ENCODE measurements at places on chromosomes 2 and 18. TPM values are rescaled to one million over a fixed set of nuclear protein-coding genes. Genes with fewer than 3 reads are reported as not detected.

The IL1R1 gene
- 0.79 TPM for polyA plus RNA-seq

The NOL4 gene
- polyA plus RNA-seq = 6.8 TPM

The MYCN gene
- polyA plus RNA-seq = not detected

The ZDBF2 gene
- 2.7 TPM for polyA plus RNA-seq

The LYPD1 gene
- polyA plus RNA-seq = not detected

The HOXD12 gene
- not detected for polyA plus RNA-seq

The KCNJ3 gene
- polyA plus RNA-seq = not detected

The OR6B2 gene
- not detected for polyA plus RNA-seq

The MTIF2 gene
- polyA plus RNA-seq = 43.7 TPM

The SLC30A3 gene
- polyA plus RNA-seq = not detected

The NFATC1 gene
- polyA plus RNA-seq = 6.8 TPM

The KLHL29 gene
- 2.4 TPM for polyA plus RNA-seq

The SCYGR4 gene
- polyA plus RNA-seq = not detected

The DBI gene
- polyA plus RNA-seq = 921 TPM

The FAM110C gene
- not detected for polyA plus RNA-seq

The ST8SIA5 gene
- 0.19 TPM for polyA plus RNA-seq

The ERFE gene
- not detected for polyA plus RNA-seq

The CCL20 gene
- 17.2 TPM for polyA plus RNA-seq

The MC2R gene
- not detected for polyA plus RNA-seq

The SERPINB11 gene
- not detected for polyA plus RNA-seq

The ATL2 gene
- 33.2 TPM for polyA plus RNA-seq

The LCT gene
- polyA plus RNA-seq = 0.06 TPM

The SIX2 gene
- not detected for polyA plus RNA-seq

The RGPD4 gene
- polyA plus RNA-seq = not detected

The HOXD1 gene
- not detected for polyA plus RNA-seq

The LIMS3 gene
- 0.36 TPM for polyA plus RNA-seq

The TBR1 gene
- not detected for polyA plus RNA-seq

The TEX44 gene
- not detected for polyA plus RNA-seq

The UGT1A3 gene
- not detected for polyA plus RNA-seq

The L3MBTL4 gene
- polyA plus RNA-seq = 4.2 TPM

The UBR3 gene
- 2.3 TPM for polyA plus RNA-seq

The RGPD3 gene
- polyA plus RNA-seq = 0.11 TPM

The TCF4 gene
- 20.2 TPM for polyA plus RNA-seq

The ZSCAN30 gene
- 10.1 TPM for polyA plus RNA-seq
